NCI-H526 treated with DMSO at 0.1 percent for 48 hours (cell line): ENCODE measurements at places on chromosomes 1 and 21.
A peak's percentile ranks its signal among the peaks of the same experiment; 100 is the strongest.

DNA sequence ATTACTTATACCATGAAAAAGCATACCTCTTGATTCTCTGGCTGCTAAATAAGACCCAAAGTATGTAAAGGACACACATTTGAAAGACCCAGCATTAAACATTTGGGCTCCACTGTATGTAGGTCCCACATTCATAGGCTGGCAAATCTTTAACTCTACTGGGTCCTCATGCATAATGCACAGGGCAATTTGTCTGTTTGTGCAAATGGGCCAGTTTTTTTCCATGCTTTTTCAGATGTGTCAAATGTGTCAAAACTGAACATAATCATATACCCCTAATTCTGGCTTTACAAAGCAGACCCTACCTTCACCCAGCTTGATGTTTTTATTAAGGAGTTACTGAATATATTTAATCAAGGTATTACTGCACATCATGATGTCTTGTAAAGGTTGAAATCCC lies 63.7 kb downstream of the RERE start:
- no peak for DNase-seq

- DNase-seq, result no peak
Measured at GRCh38 chr1:27116232-27116631, 38.7 kb downstream of the SLC9A1 start.

- no peak for DNase-seq
Measured at GRCh38 chr1:236181059-236181458, 38.7 kb downstream of the GPR137B start.

GRCh38 chr21:35909456-35910223 lies 150.7 kb downstream of the SETD4 start:
- DNase-seq, result no peak

DNA sequence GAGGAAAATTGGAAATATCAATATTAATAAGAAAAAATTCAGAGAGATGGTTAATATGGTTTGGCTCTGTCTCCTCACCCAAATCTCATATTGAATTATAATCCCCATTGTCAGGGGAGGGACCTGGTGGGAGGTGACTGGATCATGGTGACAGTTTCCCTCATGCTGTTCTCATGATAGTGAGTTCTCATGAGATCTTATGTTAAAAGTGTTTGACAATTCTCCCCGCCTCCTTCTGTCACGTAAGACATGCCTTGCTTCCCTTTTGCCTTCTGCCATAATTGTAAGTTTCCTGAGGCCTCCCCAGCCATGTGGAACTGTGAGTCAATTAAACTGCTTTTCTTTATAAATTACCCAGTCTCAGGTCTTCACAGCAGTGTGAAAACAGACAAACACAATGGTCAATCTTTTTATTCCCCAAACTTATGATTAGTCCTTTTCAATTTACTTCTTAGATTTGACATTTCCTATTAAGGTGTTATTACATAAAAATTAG lies 11.0 kb downstream of the EGLN1 start:
- DNase-seq, result no peak

- no peak for DNase-seq
Measured at GRCh38 chr1:162335126-162335525, 41.5 kb downstream of the SPATA46 start.

- no peak for DNase-seq
Measured at GRCh38 chr1:186463511-186463910, 2.6 kb upstream of the PDC start.

DNA sequence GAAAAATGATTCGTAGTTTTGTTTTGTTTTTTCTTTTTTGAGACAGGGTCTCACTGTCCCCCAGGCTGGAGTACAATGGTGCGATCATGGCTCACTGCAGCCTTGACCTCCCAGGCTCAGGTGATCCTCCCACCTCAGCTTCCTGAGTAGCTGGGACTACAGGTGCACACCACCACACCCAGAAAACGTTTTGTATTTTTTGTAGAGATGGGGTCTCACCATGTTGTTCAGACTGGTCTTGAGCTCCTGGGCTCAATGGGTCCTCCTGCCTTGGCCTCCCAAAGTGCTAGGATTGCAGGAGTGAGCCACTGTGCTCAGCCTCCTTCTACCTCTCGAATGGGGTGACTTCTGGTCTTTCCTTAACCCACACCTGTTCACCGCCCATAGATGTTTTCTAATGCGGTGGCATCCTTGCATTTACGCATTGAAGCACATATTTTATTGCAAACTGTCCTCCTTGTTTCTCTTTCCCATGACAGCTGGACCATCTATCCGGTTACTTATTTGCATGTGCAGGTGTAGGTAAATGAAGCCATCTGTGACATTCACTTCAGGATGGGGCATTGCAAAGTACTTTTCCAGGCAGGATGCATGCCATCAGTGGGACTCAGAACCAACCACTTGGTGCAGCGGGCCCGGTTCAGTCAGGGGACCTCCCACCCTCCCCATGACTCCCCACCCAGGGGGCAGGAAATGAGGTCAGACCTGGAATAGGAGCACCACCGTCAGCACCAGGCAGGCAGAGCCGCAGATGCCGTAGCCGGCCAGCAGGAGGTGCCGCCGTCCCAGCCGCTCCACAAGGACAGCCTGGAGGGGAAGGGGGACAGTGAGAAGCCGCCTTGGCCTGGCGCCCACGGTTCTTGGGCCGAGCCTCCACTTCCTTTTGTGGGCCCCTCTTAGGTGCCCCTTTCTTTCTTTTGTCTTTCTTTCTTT lies 16.5 kb downstream of the SLC2A7 start:
- peak; percentile 99 for DNase-seq

DNA sequence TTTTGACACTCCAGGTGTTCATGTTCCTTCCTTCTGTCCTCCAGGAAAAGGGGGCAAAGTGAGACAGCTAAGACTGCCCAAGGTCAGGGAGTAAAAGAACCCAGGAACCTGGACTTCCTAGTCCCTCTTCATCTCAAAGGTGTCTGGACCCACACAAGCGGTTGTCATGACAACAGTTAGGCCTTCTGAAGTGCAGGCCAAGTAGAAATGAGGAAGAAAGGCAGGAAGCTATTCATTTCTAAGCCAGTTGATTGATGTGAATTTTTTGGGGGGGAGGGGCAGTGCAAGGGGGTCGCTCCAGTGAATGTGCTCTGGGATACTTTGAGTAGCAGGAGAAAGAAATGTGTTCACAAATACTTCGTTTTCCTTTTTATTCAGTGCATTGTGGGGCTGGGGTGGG lies 114.3 kb downstream of the NAV1 start:
- no peak for DNase-seq
